ENCODE measurements at places on chromosomes 4 and X.

- DNase-seq = no peak
Measured at GRCh38 chr4:101288365-101289145, 58.8 kb downstream of the PPP3CA start.

DNA sequence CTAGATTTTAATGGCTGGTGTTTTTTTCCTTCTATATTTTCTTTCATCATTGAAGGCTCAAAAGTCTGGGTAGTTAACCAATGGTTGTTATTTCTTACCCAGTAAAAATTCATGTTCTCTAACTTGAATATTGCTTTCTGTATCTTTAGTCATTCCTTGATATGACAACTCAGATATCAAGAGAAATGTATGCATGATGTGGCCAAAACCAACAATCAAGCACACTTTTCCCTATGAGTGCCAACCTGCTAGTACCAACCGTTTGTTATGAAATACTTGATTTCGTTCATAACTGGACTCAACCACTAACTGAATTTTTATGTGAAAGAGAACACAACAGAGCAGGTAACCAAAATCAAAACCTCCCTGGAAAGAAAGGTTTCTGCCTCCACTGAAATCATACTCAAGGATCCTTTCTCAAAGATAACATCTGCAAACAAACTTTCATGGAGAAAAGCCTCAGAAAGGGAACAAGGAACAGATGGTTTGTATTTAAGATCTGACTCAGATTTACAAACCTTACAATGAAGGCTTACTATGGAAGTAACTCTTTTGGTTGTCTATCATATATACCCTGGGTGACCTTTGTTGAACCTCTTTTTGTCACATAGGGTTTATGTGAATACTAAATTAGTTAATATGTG is 8.3 kb upstream of the VEGFC start:
- DNase-seq = no peak

GRCh38 chrX:44742480-44743155 is 101.2 kb upstream of the DUSP21 start:
- DNase-seq = no peak

DNA sequence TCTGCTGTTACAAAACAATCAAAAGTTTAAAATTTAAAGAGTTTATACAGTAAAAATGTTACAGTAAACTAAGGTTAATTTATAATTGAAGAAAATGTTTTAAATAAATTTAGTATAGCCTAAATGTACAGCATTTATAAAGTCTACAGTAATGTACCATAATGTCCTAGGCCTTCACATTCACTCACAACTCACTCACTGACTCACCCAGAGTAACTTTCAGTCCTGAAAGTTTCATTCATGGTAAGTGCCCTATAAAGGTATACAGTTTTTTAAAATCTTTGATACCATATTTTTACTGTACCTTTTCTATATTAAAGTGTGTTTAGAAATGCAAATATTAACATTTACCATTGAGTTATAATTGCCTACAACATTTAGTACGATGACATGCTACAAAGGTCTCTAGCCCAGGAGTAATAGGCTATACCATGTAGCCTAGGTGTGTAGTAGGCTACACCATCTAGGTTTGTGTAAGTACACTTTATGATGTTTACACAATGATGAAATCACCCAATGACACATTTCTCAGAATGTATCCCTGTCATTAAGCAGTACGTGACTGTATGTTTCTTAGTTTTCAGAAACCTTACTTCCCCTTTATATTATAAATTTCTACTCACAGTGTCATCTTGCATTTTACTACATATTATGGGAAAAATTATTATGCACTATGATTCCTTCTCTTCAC is 320.8 kb downstream of the ADAM29 start:
- no peak for DNase-seq

- no peak for DNase-seq
Measured at GRCh38 chr4:93710101-93710846, 118.3 kb upstream of the ATOH1 start.

DNA sequence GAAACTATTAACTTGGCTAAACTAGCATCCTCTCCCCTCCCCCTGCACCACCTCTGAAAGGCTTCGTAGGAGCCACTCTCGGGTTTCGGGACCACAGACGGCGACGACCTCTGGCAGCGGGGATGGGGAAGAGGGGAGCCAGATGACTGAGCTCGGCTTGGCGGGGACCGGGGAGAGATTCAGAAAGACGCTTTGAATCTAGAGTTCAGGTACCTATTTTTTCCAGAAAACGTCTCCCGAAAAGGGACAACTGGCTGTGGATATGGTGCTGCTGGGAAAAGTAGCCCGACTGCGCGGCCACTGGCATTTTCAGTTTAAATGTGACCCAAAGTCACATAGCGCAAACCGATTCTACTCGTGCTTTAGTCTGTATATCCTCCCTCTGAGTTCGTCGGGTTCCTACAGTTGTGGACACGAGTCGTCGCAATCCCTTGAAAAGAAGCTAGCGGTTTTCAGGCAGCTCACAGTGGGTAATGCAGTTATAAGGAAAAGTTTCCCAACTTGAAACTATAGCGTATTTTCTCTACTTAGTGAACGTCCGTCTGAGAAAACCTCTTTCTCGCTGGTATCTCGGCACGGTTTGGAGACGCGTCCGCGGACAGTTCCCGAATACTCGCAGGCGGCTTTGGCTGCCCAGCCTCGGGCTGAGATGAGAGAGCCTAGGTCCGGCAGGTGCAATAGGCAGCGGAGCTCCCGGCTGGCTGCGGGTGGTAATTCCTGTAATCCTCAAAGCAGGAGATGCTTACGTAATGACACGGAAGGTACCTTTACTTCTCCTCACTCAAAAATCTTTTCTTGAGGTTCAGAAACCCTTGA is 1.3 kb downstream of the PARM1 start:
- DNase-seq = no peak

GRCh38 chr4:88880501-88881226 is 176.3 kb downstream of the FAM13A start:
- no peak for DNase-seq

- no peak for DNase-seq
Measured at GRCh38 chrX:82384401-82384800, 1123.7 kb upstream of the POU3F4 start.

DNA sequence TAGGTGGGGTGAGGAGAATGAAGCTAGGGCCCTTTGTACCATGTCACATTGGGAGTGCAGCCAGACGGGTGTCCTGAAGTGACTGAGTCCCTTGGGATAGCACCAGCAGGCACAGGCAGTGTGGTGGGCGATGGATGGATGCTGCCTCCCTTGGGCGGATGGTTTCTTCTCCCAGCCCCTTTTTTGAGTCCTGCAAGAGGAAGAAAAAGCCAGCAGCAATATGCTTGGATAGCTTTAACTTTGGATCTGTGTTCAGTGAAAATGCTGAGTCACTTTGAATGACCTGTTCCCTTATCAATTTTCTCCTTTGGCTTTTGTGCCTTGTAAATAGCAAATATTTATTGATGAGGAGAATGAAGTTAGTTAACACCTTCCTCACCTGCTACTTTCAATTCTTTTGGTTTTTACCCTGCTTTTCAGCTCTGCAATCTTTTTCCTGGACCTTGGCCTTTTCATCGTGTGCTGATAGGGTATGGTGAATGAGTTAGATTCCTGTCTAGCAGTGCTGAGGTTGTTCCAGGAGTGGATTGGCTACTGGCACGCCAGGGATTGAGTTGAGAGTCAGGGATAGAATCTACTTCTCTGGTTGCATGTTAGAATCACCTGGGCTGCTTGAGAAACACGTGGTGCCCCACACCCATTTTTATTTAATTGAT is 10.2 kb downstream of the DCUN1D4 start:
- DNase-seq = no peak

DNA sequence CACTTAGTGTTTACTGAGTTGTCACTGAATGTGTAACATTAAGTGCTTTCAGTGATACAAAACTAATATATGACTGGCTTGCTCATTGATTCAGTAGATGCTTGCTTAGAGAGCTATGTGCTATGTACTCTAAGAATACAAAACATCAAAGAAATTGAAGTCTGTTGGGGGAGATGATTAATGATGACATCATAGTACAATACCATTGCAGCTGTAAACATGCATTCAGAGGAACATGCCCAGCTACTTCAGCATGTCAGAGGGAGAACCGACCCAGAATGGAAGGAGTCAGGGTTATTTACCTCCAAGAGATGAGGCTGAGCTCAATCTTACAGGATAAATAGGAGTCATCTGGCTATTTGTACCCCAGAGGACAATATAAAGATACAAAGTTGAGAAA is 290.8 kb downstream of the TENM3 start:
- DNase-seq = no peak

DNA sequence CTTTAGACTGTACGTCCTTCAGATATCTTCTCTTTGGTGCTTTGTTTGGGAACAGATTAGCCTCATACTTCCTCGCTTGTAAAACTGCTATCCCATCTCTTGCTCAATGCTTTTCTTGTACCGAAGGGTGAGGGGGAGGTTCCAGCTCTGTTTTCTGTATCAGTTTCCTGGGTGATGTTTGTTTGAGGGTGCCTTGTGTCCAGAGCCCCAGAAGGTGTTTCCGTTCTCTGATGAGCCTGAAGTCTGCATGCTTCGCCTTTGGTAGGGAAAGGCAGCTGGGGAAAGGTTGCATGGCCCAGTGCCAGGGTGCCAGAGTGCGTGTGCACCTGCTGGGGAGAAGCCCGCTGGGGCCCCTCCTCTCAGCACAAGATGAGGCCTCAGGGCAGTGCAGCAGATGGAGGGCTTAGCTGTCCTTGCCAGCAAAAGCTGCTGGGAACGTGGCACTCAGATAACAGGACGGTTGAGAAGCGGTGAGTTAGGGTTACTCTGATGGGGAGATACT is 73.7 kb downstream of the TBL1X start:
- DNase-seq = no peak

GRCh38 chr4:1410491-1411325 is 4.5 kb upstream of the NKX1-1 start:
- DNase-seq = no peak

DNA sequence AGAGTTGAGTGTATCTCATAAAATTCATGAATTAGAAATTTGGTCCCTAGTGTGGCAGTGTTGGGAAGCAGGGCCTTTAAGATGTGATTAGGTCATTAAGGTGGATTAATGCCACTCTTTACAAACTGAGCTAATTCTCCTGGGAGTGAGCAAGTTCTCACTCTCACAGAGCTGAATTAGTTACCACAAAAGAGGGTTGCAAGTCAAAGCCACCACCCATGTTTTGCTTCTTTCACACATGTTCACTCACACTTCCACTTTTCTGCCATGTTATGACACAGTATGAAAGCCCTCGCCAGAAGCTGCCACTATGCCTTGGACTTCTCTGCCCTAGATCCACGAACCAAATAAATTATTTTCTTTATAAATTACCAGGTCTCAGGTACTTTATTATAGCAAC is 332.1 kb downstream of the ARAP2 start:
- DNase-seq = no peak

Measured in T follicular helper cell (primary cell).